IMR-90 (cell line): ENCODE measurements at places on chromosomes 2 and 18. TPM values are rescaled to one million over a fixed set of nuclear protein-coding genes. Genes with fewer than 3 reads are reported as not detected.

The IGFBP5 gene
- 392 and 433 TPM in 2 replicates for total RNA-seq

GRCh38 chr2:154428022-154428421, 270.5 kb upstream of the KCNJ3 start:
- no peaks in the 10 kb centered on the region for H3K27me3 ChIP-seq
- no peak overlapping the region for H3K27ac ChIP-seq
- H3K36me3 ChIP-seq: no peaks in the 10 kb centered on the region
- no peaks in the 10 kb centered on the region for H3K4me1 ChIP-seq
- no peak overlapping the region for H3K4me3 ChIP-seq
- no peak for DNase-seq

The ANKRD30BL gene
- total RNA-seq: not detected in 2 replicates

GRCh38 chr2:225025917-225026571, 16.2 kb downstream of the DOCK10 start:
- H3K4me1 ChIP-seq: peaks cover 11% of the 10 kb centered on the region
- peak; percentile 80 for DNase-seq
- H3K27me3 ChIP-seq: no peaks in the 10 kb centered on the region
- H3K4me3 ChIP-seq: no peak overlapping the region
- H3K36me3 ChIP-seq: no peaks in the 10 kb centered on the region

GRCh38 chr2:10867692-10868420, 43.9 kb upstream of the KCNF1 start:
- H3K4me3 ChIP-seq: no peak overlapping the region
- H3K27me3 ChIP-seq: no peaks in the 10 kb centered on the region
- H3K4me1 ChIP-seq: peaks cover 11% of the 10 kb centered on the region
- no peaks in the 10 kb centered on the region for H3K36me3 ChIP-seq

DNA sequence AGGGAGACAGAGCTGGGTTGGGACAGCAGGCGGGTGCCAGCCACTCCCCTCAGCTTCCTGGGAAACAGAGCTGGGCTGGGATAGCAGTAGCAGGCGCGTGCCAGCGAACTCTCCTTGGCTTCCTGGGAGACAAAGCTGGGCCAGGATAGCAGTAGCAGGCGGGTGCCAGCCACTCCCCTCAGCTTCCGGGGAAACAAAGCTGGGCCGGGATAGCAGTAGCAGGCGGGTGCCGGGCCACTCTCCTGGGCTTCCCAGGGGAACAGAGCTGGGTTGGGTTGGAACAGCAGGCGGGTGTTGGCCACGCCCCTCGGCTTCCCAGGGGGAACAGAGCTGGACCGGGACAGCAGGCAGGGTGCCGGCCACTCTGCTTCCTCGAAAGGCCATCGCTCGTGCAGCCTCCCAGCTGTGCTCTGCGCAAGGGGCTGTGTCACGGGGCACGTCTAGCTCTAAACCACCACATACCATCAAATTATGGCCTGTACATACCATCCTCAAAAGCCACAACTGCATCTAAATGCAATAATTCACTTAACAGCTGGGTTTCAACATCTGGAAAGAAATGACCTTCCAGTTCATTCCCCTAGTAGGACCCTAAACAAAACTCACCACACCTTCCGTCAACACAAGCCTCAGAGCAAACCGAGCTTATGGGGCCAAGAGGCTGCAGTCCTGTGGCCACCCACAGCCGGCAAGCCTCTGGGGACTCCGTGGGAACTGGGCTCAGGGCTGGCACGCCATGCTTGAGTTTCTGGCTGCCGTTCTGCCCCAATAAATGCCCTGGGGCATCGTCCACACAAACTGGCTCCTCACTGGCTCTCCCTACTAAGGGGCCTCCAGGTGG, 228.3 kb downstream of the TWIST2 start:
- peaks cover 63% of the 10 kb centered on the region for H3K36me3 ChIP-seq
- H3K4me3 ChIP-seq: no peak overlapping the region
- H3K4me1 ChIP-seq: no peaks in the 10 kb centered on the region
- no peak for DNase-seq
- H3K27ac ChIP-seq: no peak overlapping the region
- no peaks in the 10 kb centered on the region for H3K27me3 ChIP-seq
